NCI-H524 treated with DMSO at 0.1 percent for 48 hours (cell line): ENCODE measurements at places on chromosomes 1 and 21.

GRCh38 chr1:21022279-21023040, 154.2 kb downstream of the EIF4G3 start:
- DNase-seq = no peak

DNA sequence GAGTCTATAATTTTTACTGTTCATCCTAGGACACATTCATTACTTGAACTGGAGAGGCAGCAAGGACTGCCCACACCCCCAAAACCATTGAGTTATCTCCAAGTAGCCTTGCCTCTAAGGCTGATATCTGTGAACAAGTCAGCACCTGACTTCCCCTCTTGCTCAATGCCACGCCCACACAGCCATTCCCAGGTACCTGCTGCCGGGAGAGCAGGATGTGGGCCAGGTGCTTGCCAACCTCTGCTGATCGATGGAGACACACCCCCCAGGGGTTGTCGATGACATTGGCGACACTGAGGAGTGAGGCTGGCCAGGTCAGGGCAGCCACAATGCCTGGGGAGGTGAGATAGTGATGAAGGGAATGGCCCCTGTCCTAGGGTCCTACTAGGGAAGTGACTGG, 60.1 kb downstream of the TMCO4 start:
- no peak for DNase-seq

DNA sequence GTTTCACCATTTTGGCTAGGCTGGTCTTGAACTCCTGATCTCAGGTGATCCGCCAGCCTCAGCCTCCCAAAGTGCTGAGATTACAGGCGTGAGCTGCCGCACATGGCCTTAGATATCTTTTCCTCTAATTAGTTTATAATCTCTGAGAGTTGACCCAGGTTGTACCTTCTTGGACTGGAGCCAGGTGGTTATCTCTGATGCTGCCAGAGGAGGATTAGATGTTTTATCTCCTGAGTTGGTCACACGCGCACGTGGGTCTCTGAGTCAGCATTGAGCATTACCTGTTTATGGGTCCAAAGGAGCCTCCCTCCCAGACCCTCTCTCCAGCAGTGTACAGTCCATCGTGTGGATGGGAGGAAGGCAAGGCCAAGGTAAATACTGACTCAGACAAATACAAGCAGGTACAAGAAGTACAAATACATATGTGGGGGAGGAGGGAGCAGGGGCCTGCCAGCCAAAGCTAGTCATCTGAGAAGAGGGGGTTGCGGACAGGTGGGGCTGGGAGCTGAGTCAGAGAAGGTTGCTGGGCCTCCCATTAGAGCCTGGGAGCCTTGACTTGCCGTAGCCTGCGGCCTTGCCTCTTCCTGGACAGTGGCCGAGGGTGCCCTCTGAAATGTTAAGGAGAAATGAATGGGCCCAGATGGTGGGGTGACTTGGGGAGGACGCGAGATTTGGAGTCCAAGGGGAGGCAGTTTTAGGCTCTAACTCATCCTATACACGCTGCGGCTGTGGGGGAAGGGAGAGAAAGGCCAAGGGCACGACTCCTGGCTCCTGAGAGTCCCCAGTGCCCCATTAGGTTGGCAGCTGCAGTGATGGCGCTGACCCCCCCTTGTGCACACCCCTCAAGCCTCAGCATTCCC, 13.1 kb downstream of the IL6R start:
- DNase-seq = no peak

- no peak for DNase-seq
Observed at GRCh38 chr1:60874718-60875117, 207.6 kb upstream of the NFIA start.

GRCh38 chr1:116306102-116306501, 66.9 kb upstream of the ATP1A1 start:
- no peak for DNase-seq

- DNase-seq = no peak
Observed at GRCh38 chr1:205593532-205593931, 38.3 kb downstream of the ELK4 start.

- no peak for DNase-seq
Observed at GRCh38 chr21:29056005-29056404, 17.4 kb downstream of the CCT8 start.

GRCh38 chr21:36858320-36858957, 108.0 kb downstream of the HLCS start:
- DNase-seq = no peak

- DNase-seq = peak; percentile 91
Observed at GRCh38 chr21:30408782-30409494, 13.1 kb downstream of the KRTAP13-1 start.

DNA sequence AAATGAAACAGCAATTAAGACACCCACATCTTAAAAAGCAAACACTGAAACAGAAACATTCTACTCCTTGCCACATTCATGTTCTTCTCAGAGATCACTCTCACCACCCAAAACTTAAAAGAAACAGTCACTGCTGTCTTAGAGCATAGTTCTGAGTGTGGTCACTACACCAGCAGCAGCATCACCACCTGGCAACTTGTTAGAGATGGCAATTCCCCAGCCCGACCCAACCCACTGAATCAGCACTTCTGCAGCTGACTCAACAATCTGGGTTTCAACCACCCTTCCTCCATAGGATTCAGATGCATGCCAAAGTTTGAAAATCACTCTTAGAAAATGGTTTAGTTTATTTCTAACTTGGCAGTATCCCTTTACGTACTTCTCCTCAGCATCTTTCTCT, 126.1 kb downstream of the CDC42BPA start:
- no peak for DNase-seq

DNA sequence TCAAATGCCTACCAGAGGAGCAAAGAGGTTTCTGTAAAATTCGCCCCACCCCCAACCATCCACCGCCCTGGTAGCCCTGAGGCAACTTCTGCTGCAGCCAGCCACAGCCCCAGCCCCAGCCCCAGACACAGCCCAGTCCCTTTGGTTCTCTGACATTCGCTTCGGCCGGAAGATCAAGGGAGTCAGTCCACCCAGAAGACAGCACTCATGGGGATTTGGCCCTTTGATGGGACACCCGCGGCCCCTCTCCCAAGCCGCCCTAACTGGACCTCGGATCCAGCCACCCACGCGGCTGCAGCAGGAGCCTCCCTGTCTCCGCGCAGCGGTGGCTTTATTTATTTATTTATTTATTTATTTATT, 3881.0 kb downstream of the SRGAP2C start:
- DNase-seq = no peak

DNA sequence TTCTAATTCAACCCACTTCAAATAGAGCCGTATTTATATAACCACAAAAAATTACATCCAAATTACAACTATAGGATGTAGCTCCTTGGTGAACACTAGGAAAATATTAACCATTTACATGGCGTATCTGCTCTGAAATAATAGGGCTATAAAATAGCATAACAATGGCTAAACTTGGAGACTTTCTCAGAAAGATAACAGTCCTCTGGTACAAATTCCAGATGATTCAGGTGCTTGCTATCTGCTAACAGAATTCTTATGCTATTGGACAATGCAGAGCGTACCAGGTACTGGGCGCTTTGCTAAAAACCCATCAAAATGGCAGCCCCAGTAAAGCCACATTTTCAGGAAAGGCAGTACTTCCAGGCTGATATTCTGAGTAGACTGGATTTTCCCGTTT, 209.7 kb upstream of the C8B start:
- DNase-seq = no peak

GRCh38 chr1:164577291-164577690, 18.3 kb downstream of the PBX1 start:
- no peak for DNase-seq

DNA sequence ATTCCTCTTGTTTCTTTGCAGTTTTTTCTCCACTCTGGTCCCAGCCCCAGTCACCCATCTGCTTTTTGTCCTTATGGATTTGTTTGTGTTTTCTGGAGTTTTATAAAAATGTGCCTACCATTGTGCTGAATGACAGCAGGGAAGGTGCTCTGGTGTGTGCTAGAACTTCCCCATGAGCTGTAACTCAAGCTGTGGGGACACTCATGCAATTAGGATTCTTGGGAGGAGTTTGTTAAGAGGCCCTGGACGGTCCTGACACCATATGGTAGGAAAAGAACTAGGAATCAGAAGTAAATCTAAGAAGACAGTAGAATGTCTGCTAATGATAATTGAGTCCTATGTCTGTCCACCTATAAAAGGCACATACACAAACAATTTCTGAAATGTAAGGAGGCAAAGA, 27.4 kb downstream of the URB2 start:
- DNase-seq = peak; percentile 7

- no peak for DNase-seq
Observed at GRCh38 chr1:62144238-62144831, 50.3 kb upstream of the L1TD1 start.

GRCh38 chr1:199453723-199454122, 573.8 kb upstream of the NR5A2 start:
- no peak for DNase-seq

GRCh38 chr1:85936470-85936869, 220.1 kb downstream of the COL24A1 start:
- no peak for DNase-seq

GRCh38 chr1:79105500-79105899, 99.0 kb upstream of the ADGRL4 start:
- DNase-seq = no peak

GRCh38 chr1:154840269-154841176, 29.6 kb downstream of the KCNN3 start:
- DNase-seq = no peak

DNA sequence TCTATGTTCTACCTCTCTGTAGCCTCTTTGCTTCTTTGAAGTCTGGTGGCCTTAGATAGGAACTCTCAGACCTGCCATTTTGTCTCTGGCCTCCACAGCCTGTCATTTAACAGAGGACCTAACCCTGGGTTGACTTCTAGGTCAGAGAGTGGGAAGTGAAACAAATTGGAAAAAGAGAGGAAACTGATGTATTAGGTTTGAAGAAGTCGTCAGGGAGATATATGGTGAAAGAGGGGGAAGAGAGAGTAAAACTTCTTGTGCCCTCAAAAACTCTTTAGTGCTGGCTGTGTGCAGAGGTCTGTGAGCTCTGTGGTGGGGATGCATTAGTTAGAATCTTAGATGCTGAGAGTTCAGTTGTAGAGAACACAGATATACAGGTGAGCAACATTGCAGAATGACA, 30.2 kb upstream of the CD1D start:
- DNase-seq = no peak

DNA sequence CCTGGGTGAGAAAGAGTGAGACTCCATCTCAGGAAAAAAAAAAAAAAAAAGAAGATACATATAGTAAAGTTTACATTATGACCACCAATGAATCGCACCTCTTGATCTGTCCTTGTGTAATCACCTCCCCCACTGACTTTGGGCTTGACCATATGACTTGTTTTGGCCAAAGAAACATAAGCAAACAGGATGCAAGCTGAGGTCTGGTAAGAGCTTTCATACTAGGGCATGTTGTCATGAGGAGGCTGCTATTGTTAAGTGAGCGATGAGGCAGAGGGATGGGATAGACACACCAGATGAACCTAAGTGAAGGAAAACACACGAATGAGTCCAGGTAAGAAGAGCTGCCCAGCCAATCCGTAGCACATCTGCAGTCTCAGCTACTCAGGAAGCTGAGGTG, 10.7 kb downstream of the ENAH start:
- DNase-seq = no peak

GRCh38 chr1:213296558-213296957, 245.5 kb downstream of the RPS6KC1 start:
- no peak for DNase-seq

DNA sequence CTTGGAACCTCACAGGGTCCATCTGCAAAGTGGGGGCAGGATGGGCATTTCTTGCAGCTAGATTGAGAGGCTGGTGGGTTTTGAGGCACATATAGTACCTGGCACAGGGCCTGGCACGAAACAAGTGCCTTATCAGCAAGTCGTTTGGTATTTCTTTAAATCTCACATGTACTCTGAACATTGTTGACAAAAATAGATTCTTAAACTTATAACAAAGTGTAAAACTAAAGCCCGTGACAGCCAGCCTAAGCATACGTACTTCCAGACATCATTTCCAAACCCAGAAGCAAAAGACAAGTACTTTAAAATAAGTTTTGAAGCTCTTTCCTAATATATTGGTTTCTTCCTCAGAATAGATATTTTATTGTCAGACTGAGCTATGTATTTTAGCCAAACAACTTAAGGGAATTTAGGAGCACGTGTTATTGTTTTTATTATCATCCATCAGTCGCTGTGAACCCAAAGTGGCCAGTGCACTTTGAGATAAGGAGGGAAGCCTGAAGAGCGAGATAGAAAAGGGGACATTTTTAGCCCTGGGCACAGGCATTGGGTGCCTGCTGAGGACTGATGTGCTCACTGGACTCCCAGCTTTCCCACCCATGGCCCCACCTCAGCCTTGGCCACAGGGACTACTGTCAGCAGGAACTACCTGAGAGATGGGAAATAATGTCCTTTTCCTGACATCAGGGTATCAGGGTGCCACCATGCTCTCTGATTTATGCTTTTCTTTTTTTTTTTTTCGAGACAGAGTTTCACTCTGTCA, 3.0 kb downstream of the FBLIM1 start:
- no peak for DNase-seq

- DNase-seq = no peak
Observed at GRCh38 chr1:82449506-82450057, 648.8 kb downstream of the ADGRL2 start.

DNA sequence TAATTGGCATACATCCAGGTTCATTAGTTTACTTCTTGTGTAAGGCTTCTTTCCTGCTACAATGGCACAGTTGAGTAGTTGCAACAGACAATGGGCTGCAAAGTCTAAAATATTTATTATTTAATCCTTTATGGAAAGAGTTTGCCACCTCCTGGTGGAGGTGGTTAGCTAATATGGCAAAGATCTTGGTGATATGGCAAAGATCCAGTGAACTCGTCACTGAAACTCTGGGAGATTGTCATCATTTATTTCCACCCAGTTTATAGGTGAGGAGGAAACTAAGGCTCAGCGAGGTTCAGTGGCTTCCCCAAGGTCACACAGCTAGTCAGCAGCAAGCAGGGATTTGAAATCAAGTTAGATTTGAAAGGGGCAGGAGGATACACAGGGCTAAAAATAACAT, 16.1 kb upstream of the IFFO2 start:
- no peak for DNase-seq

- DNase-seq = no peak
Observed at GRCh38 chr1:219120624-219121544, 52.8 kb upstream of the LYPLAL1 start.

DNA sequence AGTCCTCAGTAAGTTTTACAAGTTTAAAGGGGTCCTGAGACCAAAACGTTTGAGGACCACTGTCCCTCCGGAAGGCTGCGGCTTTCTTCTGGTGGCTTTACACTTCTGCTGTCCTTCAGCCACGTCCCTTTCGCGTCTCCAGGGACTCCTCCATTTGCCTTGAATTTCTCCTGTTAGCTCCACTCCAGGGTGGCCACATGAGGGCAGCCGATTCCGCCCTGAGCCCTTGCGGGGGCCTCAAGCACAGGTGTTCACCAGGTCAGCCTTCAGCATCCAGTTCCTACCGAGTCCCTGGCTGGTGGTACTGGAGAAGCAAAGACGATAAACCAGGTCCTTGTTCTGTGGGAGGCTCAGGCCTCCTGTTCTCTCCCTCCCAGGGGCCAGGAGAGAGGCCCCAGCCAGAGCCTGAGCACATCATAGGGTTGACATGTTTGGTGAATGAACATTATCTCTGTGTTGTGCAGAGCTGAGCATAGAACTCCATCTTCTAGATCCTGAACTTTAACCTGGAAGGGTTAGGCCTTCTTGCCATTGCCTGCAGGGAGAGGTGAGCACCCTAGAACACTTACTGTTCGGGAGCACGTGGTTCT, 27.4 kb upstream of the COQ8A start:
- peak; percentile 8 for DNase-seq
